Daoy (cell line): ENCODE measurements at places on chromosomes 5 and 9. TPM values are rescaled to one million over a fixed set of nuclear protein-coding genes. Genes with fewer than 3 reads are reported as not detected.

DNA sequence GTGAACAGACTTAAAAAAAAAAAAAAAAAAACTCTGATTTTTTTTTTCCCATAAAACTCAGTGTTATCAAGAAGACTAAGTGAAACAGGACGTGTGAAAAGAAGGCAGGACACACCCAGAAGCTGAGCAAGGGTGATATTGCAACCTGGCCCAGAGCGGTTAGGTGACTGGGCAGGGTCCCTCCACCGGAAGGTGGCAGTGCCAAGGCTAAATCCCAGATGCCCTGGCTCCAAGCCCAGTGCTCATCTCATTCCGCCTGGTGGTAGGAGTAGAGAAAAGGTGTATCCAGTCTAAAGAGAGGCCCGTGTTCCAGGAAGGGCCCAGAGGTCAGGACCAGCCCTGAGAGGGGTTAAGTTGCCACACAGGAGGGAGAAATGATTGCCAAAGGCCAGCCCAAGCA lies 51.5 kb upstream of the SAP30L start:
- no peak for DNase-seq

DNA sequence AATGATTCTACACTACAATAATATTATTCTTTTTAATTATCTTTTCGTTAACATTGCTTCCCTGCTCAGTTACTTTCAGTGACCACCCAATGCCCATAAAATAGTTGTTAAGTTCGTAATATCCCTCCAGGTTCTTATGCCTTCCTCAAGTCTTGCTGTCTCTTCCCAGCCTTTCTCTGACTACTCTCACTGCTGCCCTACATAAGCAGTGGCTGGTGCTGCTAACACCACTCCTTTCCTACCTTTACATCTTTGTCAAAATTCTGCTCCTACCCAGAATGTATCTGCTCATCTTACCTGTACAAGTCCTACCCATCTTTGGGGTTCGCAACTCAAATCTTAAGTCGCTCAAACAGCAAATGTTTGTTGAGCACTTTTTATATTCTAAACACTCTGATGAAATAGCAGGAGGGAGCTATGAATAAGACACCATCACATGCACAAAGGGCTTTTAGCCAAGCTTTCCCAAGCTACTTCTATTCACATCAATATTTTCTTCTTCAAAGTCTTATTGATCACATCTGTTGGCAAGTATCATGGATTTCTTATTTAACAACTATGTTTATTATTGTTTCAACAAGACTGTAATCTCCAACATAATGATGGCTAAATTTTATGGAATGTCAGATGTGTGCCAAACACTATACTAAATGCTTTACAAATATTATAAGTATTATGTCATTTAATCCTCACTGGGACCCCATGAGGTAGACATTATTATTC lies 29.5 kb downstream of the SLC25A46 start:
- no peak for DNase-seq

DNA sequence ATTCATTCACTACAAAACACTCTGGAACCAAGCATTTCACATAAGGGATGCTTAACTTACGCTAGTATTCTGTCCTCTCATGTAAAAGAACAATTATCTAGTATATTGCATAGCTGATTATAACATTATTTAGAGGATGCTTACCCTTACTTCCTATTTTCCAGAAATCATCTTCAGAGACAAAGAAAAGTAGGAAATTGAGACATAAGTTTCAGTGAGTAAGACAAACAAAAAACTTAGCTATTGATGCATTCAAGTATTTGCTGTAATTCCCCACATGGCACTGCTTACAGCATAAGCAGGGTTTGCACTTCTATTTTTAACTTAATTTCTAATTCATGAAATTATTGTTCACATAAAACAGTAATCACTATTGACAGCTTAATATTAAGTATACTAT lies 104.8 kb upstream of the SREK1 start:
- DNase-seq: no peak

- no peak for DNase-seq
Observed at GRCh38 chr5:31328040-31328733, 134.7 kb downstream of the CDH6 start.

GRCh38 chr5:125722550-125722949 lies 700.7 kb upstream of the GRAMD2B start:
- no peak for DNase-seq

- no peak for DNase-seq
Observed at GRCh38 chr5:142913728-142914338, 143.7 kb downstream of the ARHGAP26 start.

- no peak for DNase-seq
Observed at GRCh38 chr5:74765929-74766328, 988 bp downstream of the GFM2 start.

Gene ARHGEF28
- 0.65 and 3.9 TPM in 2 replicates for total RNA-seq

Gene EGFLAM
- total RNA-seq: 5.5 and 7.4 TPM in 2 replicates

Gene SLC34A1
- not detected in 2 replicates for total RNA-seq

Gene IFNA21
- total RNA-seq: not detected in 2 replicates

Gene IFNE
- not detected in 2 replicates for total RNA-seq

Gene PLPP1
- total RNA-seq: 26.8 and 45.2 TPM in 2 replicates

Gene FOXD4
- 0.91 TPM in 1 of 2 replicates, not detected in the other for total RNA-seq
